ENCODE measurements at places on chromosomes 7 and 10.

GRCh38 chr7:126803060-126803665 lies 449.6 kb downstream of the GRM8 start:
- DNase-seq, result no peak

GRCh38 chr7:4621396-4621795 lies 60.7 kb upstream of the FOXK1 start:
- no peak for DNase-seq

- DNase-seq, result no peak
Measured at GRCh38 chr10:116201670-116202430, 71.2 kb downstream of the GFRA1 start.

DNA sequence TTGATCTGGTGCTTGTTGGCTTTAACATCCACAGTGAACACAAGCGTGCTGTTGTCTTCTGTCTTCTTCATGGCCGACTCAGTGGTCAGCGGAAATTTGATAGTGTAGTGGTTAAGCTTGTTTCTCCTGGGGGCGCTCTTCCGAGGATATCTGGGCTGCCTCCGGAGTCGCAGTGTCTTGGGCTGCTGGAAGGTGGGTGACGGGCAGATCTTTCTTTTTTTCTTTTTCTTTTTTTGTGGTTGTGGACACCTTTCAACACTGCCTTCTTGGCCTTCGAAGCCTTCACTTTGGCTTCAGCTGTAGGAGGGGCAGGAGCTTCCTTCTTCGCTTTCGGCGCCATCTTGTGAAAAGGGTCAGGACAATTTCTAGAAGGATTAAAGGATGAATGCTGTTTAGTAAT lies 23.8 kb upstream of the RPA3 start:
- no peak for DNase-seq

- DNase-seq, result peak; percentile 89
Measured at GRCh38 chr7:24572997-24573553, at the start of gene PALS2. TSS of gene PALS2 (plus strand) at chr7:24573452. CDS start at chr7:24623668, 50,216 bp downstream.

GRCh38 chr10:100807241-100807951 lies 62.0 kb downstream of the PAX2 start:
- DNase-seq, result no peak

GRCh38 chr10:61842755-61843497 lies 58.6 kb upstream of the ARID5B start:
- no peak for DNase-seq

DNA sequence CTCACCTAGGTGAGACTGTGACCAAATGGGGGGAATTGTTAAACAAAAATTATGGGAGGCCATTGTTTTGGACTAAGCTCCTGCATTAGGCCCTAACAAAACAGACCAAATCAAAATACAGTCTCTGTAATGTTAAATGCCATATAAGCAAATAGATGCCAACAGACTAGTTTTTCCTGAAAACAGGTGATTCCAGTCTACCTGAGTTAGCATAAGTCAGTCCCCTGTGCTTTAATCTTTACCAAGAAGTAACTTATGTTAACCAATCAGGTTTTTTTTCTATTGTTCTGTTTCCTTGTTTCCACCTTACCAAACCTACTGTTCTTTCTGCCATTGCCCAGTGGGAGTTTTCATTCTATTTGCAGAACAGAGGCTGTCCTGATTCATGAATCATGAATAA lies 48.0 kb downstream of the PDZD8 start:
- DNase-seq, result no peak

- DNase-seq, result no peak
Measured at GRCh38 chr10:49194212-49194920, 6.2 kb upstream of the TMEM273 start.

DNA sequence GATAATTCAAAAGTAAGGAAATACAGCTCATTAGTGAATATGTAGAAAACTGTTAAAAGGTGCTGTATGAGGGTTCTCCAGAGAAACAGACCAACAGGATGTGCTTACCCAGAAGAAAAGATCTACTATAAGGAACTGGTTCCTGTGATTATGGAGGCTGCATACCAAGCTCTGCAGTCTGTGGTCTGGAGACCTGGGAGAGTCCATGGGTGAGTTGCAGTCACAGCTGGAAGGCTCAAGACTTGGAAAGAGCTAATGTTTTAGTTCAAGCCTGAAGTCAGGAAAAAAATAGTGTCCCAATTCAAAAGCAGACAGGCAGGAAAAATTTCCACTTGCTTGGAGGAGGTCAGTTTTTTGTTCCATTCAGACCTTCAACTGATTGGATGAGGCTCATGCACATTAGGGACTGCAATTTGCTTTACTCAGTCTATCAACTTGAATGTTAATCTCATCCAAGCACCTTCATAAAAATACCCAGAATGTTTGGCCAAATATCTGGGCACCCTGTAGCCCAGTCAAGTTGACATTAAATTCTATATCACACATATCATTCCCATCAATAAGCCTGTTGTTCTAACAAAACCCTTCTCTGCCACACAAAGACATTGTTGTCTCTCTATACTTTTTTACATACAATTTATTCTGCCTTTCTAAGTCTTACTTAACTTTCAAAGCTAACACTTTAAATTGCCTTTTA lies 197.9 kb upstream of the KLF6 start:
- DNase-seq, result no peak

DNA sequence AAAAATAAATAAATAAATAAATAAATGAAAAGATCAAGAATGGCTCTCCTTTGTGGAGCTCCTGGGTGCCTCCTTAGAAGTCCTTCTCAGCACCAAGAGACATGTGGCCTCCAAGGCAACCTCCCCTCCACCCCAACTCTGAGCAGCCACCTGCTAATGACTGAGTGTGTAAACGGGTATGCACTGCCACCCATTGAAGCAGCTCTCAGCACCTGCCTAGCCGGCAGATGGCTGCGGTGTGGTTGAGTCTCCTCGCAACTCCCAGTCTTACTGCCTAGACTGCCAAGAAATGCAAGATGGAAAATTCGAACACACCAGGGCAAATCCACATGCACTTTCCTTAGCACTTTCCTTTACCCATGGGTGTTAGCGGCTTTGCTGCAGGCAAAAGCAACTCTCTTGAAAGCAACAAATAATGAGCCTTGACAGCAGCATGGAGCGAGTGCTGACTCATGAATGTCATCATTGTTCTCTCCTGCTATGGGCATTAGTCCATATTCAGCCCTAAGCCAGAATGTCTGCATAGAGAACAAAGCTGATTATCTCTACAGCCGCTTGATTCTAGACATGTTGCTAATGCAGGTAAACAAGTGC lies 913.9 kb upstream of the AUTS2 start:
- DNase-seq, result no peak

- DNase-seq, result no peak
Measured at GRCh38 chr10:70277396-70278030, 6.3 kb downstream of the NPFFR1 start.

DNA sequence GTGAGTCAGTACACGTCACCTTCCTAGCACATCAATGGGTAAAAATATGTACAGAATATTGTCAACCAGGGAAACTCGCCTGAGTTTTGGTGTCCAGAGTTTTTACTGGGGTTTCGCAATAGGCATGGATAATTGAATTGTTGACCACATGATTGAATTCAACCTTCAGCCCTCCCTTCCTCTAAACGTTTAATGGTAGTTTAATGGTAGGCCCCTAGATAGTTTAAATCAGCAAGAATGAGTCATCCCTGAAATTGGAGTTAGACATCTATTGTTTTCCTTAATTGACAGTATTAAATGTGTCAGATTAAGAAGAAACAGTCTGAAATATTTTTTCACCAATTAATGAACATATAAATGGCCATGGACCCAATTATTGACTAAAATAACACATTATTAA lies 57.8 kb upstream of the CACNA2D1 start:
- DNase-seq, result no peak
